ENCODE measurements at places on chromosomes 1 and 21.

DNA sequence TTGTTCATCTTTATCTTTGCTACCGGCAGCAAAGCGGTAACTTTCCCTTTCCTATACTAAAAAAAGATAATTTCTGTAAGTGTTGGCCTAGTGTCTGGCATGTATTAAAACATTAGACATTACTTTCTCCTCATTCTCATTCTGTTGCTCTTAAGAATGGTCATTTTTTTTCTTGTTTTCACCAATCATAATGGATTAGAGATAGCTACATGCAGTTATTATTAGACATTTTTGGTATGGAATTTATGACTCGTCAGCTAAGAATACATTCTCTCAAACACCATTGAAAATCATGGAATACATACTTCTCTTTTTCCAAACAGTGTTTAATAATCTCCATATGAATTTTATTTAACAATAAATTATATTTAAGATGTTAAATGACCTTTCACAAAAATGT, 1154.6 kb downstream of the BRINP3 start:
- DNase-seq: no peak

DNA sequence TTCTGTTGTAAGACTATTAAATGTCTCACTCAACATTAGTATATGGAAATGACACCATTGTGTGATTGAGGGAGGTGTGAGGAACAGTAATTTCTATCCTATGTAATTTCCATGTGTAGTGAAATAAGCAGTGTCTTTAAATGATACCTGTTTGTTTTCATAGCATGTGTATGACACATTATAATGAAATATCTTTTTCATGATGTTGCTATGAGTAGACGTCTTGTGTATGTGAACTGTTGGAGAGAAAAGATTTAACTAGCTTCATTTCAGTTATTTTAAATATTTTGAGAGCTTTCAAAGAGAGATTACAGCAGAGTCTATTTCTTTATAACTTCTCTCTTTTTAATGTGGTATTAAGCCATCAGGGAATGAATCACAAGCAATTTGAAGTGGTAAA, 71.5 kb upstream of the QSOX1 start:
- no peak for DNase-seq

DNA sequence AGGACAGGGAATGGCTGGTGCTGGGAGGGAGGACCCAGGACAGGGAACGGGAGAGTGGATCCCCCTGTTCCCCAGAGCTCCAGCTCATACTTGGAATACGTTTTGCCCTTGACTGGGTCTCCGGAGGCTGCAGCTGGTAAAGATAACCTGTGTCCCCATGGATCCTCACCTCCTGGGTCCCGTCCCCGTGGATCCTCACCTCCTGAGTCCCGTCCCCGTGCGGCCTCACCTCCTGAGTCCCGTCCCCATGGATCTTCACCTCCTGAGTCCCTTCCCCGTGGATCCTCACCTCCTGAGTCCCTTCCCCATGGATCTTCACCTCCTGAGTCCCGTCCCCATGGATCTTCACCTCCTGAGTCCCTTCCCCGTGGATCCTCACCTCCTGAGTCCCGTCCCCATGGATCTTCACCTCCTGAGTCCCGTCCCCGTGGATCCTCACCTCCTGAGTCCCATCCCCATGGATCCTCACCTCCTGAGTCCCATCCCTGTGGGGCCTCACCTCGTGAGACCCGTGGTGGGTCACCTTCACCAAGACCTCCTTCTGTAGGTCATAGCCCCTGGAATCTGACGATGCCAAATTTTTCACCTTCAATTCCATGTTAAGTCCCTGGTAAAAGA, 61.4 kb downstream of the SCCPDH start:
- DNase-seq: peak; percentile 14

DNA sequence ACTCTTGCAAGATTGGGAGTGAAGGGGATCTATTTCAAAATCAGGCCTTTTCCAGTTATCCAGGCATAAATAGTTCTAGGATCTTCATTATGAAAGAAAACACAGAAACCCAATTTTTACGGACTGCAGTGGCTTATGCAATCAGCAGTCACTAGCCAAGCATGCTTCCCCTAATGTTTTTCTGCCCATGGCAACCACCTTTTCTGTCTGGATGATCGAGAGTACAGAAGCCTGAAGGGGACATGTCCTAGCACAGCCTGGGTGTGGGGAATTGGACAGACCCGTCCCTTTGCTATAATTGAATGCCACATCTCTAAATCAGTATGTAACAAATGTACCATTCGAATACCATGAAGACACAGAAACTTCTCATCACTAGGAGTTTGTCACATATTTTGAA, 29.8 kb upstream of the NCAM2 start:
- DNase-seq: no peak

DNA sequence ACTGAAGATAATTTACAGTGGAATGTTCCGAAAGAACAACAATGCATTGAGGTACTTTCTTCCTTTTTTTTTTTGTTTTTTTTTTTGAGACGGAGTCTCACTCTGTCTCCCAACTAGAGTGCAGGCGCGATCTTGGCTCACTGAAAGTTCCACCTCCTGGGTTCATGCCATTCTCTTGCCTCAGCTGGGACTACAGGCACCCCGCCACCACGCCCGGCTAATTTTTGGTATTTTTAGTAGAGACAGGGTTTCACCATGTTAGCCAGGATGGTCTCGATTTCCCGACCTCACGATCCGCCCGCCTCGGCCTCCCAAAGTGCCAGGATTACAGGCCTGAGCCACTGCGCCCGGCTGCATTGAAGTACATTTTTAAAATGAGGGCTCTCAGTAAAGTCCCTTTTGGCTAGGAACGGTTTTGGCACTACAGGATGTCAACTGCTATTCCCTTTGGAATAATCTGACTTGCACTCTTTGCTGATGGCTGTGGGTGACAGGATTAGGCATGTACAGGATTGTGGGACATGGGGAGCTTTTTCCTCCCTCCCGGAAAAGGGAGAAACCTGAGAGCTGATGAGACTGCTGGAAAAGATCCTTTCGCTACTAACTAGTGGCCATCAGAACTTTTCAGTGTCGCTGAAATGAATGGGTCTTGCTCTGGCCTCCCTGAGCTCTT, 56.9 kb upstream of the EDEM3 start:
- no peak for DNase-seq

- DNase-seq: no peak
Measured at GRCh38 chr1:22238356-22239224, 95.7 kb upstream of the WNT4 start.

- DNase-seq: no peak
Measured at GRCh38 chr21:14864211-14865021, 200.4 kb downstream of the NRIP1 start.

DNA sequence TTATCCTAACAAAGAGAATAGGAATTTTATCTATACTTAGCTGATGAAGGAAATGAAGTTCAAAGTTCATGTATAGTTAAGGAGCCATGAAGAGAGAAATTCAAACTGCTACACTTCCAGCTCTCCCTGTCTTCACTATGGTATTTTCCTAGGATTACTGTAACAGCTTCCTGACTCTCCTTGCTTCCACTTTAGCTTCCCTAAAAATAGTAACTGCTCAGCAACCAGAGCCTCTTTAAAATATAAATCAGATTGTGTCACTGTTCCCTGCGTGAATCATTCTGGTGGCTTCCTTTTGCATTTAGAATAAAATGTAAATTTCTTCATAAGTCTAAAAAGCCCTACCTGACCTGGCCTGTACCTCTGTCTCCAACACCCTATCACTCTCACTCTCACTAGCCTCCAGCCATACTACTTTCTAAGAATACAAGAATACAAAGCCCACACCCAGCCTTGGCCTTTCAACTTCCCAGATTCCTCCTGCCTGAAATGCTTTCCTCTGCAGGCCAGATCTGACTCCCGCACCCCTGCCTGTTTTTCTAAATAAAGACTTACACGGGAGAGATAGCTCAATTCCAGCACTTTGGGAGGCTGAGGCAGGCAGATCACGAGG, 30.5 kb downstream of the OR10J1 start:
- no peak for DNase-seq

DNA sequence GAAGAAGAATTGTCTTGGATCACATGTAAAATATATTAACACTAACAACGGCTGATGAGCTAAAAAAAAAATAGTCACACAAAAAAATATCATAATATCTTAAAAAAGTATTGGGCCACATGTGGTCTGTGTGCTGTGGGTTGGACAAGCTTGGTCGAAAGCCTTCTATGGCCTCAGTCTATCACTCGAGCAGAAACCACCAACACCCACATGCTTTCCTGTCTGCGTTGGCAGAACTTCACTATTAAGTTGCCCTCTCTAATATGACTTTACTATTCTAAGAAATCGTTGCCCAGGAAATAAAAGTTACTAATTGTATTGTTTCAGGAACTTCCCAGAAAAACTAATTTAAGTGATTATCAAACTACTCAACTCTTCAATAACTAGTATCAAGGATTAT, 28.2 kb upstream of the ETS2 start:
- DNase-seq: no peak

- DNase-seq: no peak
Measured at GRCh38 chr1:12469990-12470389, 148.0 kb downstream of the DHRS3 start.

DNA sequence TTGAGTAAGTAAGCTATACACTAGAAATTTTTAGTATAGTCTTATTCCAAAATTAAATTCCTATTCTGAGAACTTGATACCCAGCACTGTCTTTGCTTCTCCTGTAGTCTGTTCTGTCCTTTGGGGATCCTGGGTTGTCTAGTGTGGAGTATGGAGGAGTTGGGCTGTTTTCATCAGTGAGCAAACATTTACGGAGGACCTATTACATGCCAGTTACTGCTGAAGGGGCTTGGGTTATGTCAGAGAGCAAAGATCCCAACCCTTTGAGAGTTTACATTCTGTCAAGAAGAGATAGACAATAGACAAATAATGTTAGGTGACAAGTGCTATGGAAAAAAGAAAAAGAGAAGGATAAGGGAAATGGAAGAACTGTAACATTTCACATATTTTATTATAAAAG, 9.0 kb downstream of the TRAPPC10 start:
- no peak for DNase-seq

DNA sequence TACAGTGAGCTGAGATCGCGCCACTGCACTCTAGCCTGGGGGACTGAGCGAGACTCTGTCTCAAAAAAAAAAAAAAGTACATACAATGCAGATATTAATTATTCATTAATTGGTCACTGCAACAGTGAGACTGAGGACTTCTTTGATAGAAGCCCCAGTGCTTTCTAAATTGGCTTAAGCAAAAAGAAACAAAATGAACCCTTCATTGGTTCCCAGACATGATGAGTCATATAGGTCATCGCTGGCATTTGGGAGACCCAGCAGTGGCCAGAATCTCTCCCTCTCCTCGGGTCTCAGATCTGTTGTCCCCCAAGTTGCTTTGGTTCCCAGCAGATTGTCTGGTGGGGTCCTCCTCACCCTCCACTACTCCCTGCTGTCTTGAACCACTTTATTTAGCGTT, 144.9 kb downstream of the KAZN start:
- DNase-seq: no peak

GRCh38 chr21:41195311-41195710, 27.4 kb downstream of the BACE2 start:
- DNase-seq: no peak

- DNase-seq: no peak
Measured at GRCh38 chr1:113223546-113223945, 150.5 kb downstream of the LRIG2 start.

- DNase-seq: no peak
Measured at GRCh38 chr1:20884513-20884912, 97.4 kb upstream of the HP1BP3 start.

- DNase-seq: no peak
Measured at GRCh38 chr1:237791592-237791991, 99.1 kb downstream of the ZP4 start.

DNA sequence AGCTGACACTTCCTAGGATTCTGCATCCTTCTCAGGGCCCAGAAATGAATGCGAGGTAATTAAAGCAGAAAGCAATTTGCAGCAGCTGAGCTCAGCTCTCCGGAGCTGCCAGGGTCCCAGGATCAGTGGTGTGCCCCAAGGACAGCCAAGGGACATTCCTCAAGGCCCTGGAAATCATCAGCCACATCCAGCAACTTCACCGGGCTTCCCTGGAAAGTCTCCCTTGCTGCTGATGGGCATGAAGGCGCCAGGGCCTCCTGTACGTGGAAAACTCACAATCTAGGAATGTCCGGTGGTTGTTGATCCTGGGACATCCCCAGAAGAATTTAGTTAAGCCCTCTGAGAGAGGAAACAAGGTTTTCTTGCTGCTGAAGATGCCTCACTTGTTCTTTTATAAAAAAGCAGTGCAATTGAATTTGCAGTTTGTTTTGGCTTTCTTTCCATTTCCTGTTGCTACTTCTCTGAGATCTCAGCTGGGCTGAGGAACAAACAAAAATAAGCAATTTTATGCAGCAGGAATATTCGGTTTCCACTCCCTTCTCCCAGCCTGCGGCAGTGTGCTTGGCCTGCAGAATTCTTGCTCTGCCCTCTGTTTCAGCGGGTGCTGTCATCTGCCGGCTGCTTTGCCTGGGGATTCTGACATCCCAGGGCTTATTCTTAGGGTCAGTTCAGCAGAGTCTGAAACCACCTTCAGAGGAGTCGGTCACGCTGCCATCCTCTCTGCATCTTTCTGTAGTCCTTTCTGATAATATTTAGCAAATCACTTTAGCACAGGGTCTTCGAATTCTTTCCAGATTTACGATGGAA, 85.9 kb downstream of the TCP10L start:
- no peak for DNase-seq

DNA sequence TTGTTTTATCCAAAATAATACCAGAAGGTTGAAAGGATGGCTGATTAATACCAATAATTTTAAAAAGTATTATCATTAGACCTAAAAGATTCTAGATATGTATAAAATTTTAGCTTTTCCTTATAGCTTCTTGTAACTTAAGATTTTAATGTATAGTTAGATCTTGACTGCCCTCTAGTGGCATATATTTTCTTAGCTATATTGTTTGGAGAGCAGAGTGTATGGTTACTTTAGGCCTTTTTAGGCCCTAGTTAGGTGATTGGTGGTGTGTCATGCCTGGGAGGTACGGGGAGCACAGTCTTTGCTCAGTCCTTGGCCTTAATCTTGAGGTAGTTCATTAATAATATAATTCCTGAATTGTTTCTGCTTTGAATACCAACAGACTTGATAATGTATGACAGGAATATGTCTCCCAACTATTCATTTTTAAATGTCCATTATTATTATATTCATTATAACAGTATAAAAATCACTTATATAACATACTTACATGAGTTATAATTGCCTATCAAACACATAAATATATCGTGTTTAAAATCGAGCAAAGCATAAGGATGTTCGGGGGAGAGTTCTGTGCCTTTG, 328.4 kb downstream of the ZP4 start:
- no peak for DNase-seq

GRCh38 chr1:147924813-147925212, 3.4 kb upstream of the GPR89B start:
- DNase-seq: no peak

DNA sequence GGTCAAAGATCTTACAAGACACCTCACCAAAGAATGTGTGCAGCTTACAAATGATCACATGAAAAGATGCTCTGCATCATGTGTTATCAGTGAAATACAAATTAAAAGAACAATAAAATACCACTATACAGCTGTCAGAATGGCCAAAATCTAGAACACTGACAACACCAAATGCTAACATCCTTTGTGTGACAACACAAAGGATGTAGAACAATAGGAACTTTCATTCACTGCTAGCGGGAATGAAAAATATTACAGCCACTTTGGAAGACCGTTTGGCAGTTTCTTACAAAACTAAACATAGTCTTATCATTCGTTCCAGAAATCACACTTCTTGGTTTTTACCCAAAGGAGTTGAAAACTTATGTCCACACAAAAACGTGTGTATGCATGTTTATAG, 20.6 kb upstream of the SELP start:
- DNase-seq: no peak

GRCh38 chr1:33317354-33317753, 3.5 kb downstream of the A3GALT2 start:
- DNase-seq: no peak

Measured in activated CD4-positive, CD25-positive, alpha-beta regulatory T cell (primary cell).